ENCODE measurements at places on chromosomes 3 and 15.

DNA sequence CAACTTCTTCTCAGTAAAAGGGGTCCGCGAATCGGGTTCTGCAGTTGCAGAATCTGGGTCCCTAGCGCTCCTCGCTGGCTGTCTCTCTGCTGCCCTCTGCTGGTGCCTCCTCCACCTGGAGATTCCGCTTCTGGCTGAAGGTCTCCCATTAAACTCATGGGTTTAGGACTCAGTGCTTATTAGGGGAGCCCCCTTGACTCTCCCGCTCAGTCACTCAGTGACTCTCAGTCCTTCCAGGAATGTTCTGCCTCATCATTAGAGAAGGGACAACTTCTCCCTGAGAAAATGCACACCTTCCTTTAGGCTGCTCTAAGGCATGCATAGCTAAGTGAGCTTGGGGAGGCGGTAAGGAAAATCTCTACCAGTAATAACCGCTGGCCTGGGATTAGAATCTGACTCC, 7.1 kb downstream of the CPN2 start:
- peak; percentile 68 for DNase-seq

GRCh38 chr3:121269389-121269788, 276.4 kb downstream of the POLQ start:
- DNase-seq = no peak

DNA sequence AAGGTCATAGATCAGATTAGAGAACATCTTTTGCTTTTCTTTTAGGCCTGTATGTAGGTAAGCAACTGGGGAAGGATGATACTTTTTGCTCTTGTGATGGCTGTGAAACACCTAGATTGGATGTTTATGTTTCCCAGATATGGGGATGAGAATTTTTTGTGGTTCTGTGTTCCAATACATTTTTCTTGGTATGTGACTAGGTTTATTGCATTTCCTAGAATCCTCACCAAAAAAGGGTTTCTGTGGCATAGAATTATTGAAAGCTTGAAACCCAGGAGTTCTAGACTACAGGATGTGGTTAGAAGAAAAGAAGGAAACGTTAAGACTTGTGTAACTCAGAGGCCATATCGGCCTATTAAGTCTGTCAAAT, 25.8 kb downstream of the OXNAD1 start:
- peak; percentile 19 for DNase-seq

- no peak for DNase-seq
Observed at GRCh38 chr15:90576711-90577389, 47.1 kb downstream of the CRTC3 start.

- no peak for DNase-seq
Observed at GRCh38 chr3:132916096-132916495, 122.1 kb upstream of the TMEM108 start.

- no peak for DNase-seq
Observed at GRCh38 chr3:187450431-187451190, 82.4 kb downstream of the RTP4 start.

- DNase-seq = no peak
Observed at GRCh38 chr15:48992545-48992944, 28.8 kb upstream of the SHC4 start.

DNA sequence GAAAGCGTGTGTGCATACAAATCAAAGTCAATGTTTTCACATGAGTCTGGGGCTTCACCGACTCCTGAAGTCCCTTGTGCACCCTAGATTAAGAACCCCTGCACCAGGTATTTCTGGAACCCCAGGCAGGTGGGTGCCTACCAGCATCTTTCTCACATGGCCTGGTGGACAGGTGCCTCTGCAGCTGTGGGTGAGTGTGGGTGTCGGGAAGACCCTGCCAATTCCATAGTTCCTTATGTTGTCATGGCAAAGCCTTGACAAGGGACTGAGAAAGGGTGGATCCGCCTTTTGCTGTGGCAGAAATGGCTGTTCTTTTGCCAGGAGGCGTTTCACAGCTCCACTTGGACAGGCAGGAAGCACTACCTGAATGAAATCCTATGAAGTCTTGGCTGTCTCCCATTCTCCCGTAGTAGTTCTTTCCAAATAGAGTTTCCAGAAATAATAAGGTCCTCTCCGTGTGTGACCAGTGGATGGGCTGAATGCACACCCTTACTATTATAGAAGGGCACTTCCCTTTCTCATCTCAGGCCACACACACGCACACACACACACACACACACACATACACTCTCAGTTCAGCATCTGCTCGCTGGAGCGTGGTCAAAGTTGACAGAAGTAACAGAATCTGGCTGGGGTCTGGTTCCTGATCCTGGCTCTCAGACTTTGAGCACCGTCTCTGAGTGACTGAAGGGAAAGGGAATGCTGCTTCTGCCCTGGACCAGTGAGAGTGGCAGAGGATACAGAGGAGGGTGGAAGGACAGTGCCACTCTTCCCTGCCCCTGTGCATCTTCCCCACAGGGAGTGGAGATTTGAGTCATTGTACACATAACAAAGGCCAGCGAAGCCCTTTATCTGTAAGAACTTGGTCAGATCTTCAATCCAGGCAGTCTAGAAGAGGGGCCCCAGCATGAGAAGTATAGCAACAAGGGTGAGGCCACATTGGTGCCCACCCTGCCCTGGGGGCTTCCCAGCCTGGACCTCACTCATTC, 38.7 kb downstream of the PDIA5 start:
- no peak for DNase-seq

DNA sequence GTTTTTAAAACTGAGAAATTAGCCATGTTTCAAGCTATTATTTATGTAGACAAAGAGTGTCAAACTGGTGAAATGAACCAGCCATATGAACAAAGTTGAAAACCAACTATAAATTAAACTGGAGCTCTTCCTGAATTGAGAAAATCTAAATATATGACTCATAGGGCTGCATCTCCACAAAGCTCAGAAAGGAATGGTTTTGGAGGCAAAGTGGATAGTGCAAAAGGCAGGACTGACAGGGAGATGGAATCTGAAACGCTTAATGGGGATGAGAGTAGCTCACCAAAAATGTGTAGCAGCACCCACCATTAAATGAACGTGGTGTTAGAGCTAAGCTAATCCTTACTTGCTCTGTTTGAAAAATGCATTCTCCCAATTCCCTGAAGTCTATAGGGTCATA, 1066.0 kb downstream of the AGBL1 start:
- no peak for DNase-seq

- DNase-seq = no peak
Observed at GRCh38 chr3:43760938-43761337, 70.2 kb downstream of the ABHD5 start.

DNA sequence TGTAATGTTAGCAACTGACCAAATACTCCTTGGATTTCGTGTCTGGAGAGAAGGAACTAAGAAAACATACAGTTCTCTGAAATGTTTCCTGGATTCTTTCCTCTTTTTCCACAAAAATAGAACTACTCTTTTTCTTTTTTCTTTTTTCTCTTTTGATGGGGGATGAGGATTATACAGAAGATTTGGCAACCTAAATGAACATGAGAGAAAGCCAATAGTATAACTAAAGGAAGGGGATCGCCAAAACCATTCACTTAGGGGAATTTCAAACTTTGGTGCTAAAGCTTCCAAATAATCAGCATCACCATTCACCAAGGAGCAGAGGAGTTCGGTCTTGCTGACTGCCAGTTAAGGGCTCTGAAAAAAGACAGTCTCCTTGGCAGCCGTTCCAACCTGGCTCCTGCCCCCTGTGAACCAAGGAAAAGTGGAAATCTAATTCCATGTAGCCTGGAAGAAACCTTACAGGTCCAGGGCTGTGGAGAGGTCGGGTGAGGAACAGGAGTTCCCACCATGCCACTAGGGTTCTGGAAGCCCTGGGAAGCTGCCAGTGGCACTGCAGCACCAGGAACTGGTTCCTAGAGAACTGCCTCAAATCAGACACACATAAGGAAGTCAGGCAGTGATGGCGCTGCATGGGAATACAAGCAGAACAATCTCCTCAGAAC, 176.9 kb downstream of the TNIK start:
- no peak for DNase-seq

GRCh38 chr3:44355362-44356033, 16.9 kb downstream of the TCAIM start:
- peak; percentile 91 for DNase-seq

- DNase-seq = no peak
Observed at GRCh38 chr15:66932634-66933024, 132.8 kb upstream of the SMAD3 start.

- peak; percentile 99 for DNase-seq
Observed at GRCh38 chr3:158709666-158710083, 22.6 kb downstream of the RARRES1 start.

- DNase-seq = no peak
Observed at GRCh38 chr15:91885714-91886270, 32.3 kb downstream of the SLCO3A1 start.

GRCh38 chr3:10329495-10330015, 8.6 kb upstream of the SEC13 start:
- DNase-seq = no peak

- DNase-seq = peak; percentile 94
Observed at GRCh38 chr3:73614419-73614818, 10.3 kb downstream of the PDZRN3 start.

- peak; percentile 4 for DNase-seq
Observed at GRCh38 chr15:57923750-57924149, 141.8 kb downstream of the ALDH1A2 start.

GRCh38 chr3:34957677-34958076, 681.6 kb upstream of the ARPP21 start:
- no peak for DNase-seq

DNA sequence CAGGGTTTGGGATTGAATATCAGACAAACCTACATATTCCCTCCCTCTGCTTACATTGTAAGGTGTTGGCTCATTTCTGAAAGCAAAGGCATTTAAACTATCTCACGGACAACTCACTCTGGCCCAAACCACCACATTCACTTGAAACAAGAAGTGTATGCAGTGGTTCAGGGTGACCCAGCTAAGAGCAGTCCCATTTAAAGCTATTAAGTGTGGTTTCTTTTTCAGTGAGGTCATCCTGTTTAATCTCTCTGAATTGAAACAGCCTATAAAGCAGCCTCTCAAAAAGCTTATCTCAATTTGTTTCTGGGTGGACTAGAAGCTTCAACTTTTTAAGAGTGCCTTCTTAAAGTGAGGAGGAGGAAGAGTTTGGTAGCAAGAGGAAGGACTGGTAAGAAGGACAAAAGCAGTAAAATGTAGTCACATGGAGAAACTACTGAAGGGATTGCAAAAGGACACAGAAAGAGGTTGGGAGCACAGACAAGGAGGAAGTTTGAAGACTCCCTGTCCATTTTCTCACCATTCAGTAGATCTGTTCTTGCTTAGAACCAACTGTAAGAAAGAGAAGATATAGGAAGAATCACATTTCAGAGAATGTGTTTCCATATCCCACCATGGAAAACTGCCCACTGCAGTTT, 151.6 kb downstream of the TMCO5A start:
- peak; percentile 64 for DNase-seq

GRCh38 chr3:50359760-50360110, 414 bp upstream of the TMEM115 start:
- no peak for DNase-seq

GRCh38 chr15:70196372-70197316, 98.9 kb upstream of the TLE3 start:
- peak; percentile 92 for DNase-seq

GRCh38 chr3:140416666-140417065, 261.2 kb upstream of the TRIM42 start:
- DNase-seq = no peak

GRCh38 chr3:167675848-167676247, 22.1 kb upstream of the WDR49 start:
- DNase-seq = no peak

DNA sequence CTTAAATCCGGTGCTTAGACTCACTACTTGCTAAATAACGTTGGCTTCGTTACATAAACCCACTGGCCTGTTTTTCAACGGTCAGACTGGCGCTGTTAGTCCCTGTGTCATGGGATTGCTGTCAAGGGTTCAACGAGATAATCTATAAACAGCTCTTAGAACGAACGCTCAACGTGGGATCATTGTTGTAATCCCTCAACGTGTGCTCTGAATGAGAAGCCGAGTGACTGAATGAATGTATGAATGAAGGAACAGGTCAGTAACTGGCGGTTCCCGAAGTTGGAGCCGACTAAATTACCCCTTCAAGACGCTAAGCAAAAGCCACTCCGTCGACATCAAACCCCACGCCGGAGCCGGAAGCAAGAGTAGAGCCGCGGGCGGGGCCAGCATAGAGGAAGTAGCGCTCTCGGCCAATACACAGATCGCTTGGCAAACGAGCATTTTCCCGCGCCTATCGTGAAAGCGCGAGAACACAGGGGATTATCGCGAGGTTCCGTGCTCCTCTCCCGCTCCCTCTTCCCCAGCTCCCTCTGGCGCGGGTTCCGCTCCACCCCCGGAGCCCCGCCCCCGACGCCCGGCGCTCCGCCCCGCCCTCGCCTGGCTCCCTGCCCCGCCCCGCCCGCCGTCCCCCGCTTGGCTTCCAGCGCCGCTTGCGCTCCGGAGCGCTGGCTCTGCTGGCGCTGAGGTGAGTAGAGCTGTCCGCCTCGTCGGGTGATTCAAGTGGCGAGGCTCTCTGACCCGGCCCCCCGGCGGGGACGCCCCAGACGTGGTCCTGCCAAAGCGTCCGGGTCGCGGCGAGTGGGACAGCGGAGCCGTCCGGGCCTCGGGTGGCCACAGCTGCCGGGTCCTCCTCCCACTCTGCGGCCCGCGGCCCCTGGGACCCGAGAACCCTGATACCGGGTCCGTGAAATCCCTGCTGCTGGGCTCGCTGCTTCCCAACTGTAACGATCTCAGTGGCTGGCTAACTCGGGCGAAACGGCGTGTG, at the start of gene LRRC28:
Gene LRRC28 (plus strand): TSS at position 625 of the 985 bp plus-strand sequence. CDS start 4,477 bp downstream, outside the sequence.
- DNase-seq = peak; percentile 100

DNA sequence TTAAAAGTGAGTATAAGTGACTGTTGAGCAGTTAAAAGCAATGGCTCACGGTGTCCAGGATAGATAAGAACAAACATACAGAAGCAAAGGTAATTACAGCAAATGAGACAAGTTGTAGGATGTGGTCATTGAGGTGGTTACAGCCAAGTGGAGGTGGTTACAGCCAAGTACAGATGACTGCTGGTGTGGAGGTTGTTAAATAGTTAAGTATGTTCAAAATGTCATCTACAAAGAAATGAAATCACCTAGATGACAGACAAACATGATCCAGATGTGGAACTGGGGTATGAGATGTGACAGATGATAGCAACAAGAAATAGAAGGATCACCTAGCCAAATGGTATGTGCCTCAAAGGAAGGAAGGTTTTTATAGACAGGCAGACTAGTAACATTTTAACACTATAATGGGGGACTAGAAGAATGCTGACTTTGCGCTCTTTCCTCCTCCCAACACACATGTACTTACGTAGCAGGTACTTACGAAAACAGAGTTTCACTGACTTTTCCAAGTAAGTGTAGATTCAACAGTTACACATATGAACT, 6.8 kb upstream of the ANKRD28 start:
- DNase-seq = no peak
